Cerebellar nuclear complex (tissue), 1 donor: ENCODE measurements at places on chromosomes 12 and 14.
A peak's percentile ranks its signal among the peaks of the same experiment; 100 is the strongest.

GRCh38 chr14:65637780-65638179 is 225.2 kb downstream of the FUT8 start:
- DNase-seq: no peak

DNA sequence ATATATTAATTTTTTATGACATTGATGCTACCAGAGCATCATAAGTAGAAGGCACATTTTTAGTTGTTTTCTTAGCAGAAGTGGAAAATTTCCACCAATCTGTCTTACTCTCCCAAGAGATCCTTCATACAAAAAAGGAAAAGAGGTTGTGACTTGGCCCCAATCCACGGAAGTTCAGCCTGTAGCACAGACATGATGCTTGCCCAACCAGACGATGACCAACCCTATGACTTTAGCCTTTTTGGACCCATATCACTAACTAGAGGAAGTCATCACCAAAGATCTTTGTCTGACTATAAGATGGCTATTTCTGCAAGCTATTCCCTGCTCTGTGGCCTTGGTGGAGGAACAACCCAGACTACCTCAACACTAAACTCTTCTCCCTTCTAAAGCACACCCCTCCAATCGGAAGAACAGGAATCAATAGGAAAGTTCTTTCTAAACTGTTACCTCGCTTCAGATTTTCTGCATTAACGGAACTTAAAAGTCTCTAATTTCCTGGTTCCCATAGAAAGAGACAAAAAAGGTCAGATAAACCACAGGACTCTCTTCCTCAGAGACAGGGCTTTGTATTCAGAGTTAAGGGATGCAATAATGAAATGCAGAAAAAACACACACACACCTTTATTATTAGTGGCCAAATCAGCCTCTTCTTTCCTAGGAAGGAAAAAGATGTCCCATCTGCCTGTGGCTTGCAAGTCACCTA is 4.1 kb upstream of the RHOJ start:
- DNase-seq: no peak

GRCh38 chr12:51242120-51242519 is 3.5 kb downstream of the DAZAP2 start:
- no peak for DNase-seq

GRCh38 chr12:124392667-124393413 is 97.9 kb downstream of the RFLNA start:
- DNase-seq: peak; percentile 33

DNA sequence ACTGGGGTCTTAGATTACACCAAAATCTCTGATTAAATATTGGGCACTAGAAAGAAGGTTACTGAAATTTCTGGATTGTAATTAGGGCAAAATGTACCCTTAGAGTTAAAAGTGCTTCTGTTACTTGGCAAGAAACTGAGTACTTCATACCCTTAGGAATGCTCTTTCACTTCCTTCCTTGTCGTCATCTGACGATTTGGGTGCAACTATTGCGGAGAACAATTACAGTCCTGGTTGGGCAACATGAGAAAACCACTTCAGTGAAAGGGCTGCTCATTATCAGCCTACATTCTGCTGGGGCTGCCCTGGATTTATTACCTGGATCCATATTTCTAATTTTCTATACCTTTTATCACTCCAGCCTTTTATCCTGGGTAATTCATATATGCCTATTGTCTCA is 348.5 kb upstream of the MDGA2 start:
- no peak for DNase-seq

GRCh38 chr14:63322897-63323573 is 4.3 kb upstream of the GPHB5 start:
- no peak for DNase-seq

DNA sequence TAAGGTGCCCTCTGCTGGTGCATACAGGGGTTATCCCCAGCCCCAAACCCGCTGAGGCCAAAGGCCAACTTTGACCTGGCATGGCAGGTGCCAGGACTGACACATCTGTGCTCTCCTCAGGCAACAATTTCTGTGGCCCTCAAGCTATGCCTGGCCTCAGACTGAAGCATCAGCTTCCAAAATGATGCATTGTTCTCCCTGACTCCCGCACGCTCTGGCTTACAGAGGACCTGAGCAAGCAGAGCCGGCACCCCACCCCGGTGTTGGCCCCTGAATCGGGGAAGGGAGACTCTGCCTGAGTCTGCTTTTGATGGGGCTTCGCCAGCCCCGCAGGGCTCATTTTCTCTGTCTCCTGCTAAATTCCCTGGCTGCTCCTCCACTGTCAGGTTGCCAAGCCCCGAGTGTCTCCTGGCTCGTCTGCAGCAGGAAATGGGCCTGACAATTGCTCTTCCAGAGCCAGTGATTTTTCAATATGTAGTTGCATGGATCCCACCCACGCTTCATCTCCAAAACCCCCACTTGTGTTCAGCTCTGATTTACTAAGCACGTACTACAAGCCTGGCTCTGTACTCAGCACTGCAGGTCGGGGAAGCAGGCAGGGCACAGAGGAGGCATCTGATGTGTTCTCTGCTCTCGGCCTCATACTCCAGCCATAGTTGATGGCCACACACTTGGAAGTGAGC is 126.1 kb downstream of the SLC38A6 start:
- DNase-seq: no peak

DNA sequence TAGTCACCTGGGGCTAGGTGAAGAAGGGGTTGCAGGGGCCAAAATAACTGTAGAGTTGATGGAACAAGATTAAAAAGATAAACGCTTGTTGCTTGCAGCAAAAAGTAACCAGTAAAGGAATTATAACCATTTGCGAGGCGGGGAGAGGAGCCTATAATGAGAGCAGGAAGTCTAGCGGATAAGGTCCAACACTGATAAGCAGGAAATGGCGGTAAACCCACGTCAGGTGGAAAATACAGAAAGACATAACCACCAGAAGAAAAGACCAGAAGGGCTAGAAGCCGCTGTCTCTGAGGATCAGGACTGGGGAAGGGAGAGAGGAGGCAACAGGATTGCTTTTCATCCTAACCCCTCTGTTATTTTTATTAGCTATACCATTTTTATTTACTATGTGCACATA is 303.3 kb downstream of the DPF3 start:
- DNase-seq: no peak

- DNase-seq: no peak
Measured at GRCh38 chr12:22729431-22729956, 104.5 kb downstream of the ETNK1 start.

GRCh38 chr14:22900081-22900799 is 17.2 kb downstream of the REM2 start:
- DNase-seq: no peak

DNA sequence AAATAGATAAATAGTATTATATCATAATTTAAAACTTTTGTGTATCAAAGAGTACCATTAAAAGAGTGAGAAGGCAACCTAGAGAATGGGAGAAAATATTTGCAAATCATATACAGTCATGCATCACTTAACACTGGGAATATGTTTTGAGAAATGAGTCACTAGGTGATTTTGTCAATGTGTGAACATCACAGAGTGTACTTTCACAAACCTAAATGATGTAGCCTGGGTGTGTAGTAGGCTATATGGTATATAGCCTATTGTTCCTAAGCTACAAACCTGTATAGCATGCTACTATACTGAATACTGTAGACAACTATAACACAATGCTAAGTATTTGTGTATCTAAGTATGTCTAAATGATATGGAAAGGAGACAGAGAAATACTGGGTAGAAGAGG is 48.0 kb upstream of the ARID2 start:
- no peak for DNase-seq

GRCh38 chr14:70808416-70809224 is 693 bp downstream of the MAP3K9 start:
- DNase-seq: no peak

GRCh38 chr14:84095681-84096080 is 1434.3 kb upstream of the FLRT2 start:
- DNase-seq: no peak

DNA sequence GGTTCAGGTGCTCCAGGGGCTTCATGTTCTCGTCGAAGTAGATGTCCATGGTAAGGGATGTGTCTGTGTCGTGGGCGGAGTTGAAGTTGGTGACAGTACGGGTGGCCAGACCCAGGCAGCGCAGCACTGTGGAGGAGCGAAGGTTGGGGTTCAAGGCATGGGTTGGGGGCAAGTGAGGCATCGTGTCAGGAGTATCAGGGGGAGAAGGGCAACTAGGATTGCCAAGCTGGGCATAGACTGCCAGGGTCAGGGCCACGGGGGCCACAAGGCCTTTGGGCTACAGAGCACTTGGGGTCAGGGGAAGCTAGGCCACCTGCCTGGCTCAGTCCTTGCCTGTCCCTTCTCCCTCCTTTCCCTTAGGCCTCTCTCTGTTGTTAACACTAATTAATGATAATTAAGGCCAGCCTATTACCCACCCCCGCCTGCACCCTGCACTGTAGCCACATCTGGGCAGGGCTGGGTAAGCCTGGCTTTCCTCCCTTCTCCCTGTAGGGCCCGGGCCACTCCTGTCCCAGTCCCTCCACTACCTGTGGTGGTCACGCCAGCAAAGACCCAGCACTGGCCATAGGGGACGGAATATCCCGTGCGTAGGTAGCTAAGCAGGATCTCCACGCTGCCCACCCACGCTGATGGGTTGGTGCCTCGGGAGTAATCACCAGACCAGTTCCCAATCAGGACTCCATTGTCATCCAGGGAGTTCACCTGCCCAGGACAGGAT is 4.3 kb downstream of the TGM1 start:
- DNase-seq: no peak

DNA sequence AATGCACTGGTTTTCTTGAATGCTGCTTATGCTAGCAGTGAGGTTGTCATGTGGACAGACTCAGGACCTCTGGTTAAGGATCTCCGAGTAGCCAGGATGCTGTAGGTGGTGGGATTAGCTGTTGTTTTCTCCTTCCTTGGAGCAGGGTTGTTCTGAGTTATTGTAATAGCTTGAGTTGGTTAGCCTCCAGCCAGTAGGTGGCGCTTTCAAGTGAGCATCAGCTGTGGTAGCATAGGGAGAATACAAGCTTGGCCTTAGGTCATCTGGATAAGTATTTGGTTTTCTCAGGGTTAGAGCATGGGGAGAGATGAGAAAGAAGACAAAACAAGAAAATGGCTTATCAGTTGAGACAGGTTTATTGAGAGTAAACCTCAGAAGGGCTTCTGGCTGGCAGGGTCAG is 299.7 kb upstream of the FBXO33 start:
- DNase-seq: no peak

- no peak for DNase-seq
Measured at GRCh38 chr14:105440554-105440900, 20.9 kb downstream of the MTA1 start.

- no peak for DNase-seq
Measured at GRCh38 chr12:59594943-59595500, 807 bp upstream of the SLC16A7 start.

- no peak for DNase-seq
Measured at GRCh38 chr12:78062786-78063185, 232.1 kb downstream of the NAV3 start.

- no peak for DNase-seq
Measured at GRCh38 chr12:96502949-96503532, 13.7 kb downstream of the CFAP54 start.

GRCh38 chr12:105013892-105014291 is 27.8 kb downstream of the NOPCHAP1 start:
- no peak for DNase-seq

GRCh38 chr12:127060310-127060847 is 1206.6 kb upstream of the TMEM132C start:
- DNase-seq: no peak

- no peak for DNase-seq
Measured at GRCh38 chr12:120588948-120589930, 8.0 kb upstream of the POP5 start.

GRCh38 chr12:52207106-52207505 is 15.3 kb upstream of the KRT80 start:
- DNase-seq: no peak

DNA sequence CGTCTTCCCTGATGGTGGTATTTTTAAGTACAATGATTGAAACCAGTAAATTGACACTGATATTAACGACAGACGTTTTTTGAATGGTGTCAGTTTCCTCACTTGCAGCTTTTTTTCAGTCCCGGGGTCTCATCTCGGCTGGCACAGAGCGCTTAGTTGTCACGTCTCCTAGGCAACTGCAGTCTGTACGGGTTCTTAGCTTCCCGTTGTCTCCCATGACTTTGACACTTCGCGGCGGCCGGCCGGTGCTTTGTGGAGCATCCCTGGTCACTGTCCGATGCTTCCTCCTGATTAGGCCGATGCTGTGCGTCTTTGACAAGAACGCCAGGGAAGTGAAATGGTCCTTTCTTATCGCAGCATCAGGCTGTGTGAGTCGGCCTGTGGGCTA is 67.4 kb downstream of the ADGRD1 start:
- no peak for DNase-seq

GRCh38 chr12:121330692-121331091 is 21.5 kb downstream of the ANAPC5 start:
- DNase-seq: no peak

DNA sequence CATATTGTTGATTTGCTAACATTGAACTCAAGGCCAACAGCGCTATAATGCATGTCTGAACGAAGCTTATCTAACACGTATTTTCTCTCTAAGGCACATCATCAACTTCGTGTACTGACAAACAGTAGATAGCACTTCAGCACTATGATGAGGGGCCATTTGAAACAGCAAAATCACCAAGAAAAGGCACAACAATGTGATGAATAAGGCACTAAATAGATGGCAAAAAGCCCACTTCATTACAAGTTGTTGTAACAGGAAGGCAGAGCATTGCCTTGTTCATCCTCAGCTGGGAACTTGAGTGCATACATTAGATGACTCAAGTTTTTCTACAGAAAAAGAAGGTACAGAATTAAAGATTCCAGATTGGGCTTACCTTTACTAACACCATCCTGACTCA is 75.2 kb downstream of the LIN7A start:
- DNase-seq: no peak

DNA sequence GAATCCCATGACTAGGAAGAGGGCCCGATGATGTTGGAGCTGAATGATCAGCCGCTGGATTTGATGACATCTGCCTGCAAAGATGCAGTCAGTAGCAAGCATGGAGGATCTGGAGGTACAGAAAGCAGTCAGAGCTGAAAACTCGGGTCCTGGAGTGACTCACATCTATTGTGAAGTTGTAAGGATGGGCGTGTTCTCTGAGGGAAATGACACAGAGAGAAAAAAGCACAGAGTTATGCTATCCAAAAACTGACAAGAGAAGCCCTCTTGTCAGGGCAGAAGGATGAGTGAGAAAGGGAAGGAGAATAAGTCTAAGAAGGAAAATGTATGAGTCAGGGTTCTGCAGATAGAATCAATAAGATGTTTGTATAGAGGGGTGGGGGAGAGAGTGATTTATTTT is 380.4 kb upstream of the CCDC196 start:
- DNase-seq: no peak

DNA sequence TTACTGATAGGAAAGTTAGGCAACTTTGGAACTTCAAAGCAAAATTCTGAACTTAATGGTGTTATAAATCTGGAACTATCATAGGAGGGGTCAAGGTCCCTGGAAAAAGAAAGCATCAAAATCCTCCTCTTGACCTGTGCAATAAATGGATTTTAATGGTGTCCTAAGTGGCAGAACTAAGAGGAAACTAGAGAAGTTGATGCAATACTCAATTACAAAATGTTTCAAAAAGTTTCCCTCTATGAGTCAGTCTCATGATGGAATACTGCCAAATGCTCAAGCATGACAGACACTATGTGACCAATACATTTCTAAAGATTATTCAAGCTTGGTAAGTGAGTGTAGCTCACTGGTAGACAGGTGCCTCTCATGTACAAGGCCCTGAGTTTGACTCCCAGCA is 47.7 kb upstream of the ERGIC2 start:
- no peak for DNase-seq
